ENCODE measurements at places on chromosomes 12 and 14. TPM values are rescaled to one million over a fixed set of nuclear protein-coding genes. Genes with fewer than 3 reads are reported as not detected.

C1QL4 gene
- not detected for total RNA-seq

ARMH4 gene
- 2.3 TPM for total RNA-seq

C12orf50 gene
- total RNA-seq, result not detected

NRIP2 gene
- total RNA-seq, result 4.9 TPM

DIO3 gene
- total RNA-seq, result 4.3 TPM

CLEC4D gene
- total RNA-seq, result 0.56 TPM

DNA sequence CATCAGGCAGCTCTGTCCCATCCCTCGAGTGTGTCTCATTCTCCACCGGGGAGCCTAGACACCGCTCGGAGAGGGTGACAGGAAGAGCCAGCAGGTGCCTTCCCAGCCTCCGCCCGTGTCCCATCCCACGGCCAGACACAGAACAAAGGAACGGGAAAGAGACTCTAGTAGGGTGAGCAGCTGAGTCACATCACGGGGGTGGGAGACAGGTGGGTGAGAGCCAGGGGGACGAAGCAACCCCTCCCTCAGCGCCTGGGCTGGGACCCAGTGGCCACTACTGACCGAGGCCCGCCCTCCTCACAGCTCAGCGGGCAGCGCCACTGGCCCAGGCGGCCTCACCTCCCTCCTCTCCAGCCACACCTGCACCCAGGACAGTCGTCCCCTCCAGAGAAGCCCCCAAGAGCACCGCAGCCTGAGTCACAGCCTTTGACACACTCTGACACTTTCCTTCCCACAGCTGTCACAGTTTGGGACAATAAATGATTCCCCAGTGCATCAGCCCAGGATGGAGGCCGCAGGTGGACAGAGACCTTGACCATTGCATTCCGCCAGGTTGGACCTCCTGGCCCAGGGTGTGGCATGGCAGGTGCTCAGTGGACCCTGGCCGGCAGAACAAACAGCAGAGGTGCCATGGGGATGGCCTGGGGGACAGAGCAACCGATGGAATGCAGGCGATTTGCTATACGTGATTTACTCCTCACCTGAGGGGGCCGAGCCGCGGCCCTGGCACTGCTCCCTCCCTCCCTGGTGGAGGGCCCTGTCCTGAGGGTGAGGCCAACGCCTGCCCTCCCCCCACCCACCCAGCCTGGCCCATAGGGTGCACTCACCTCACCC is 45.4 kb upstream of the GALNT9 start:
- no peak for DNase-seq

DNA sequence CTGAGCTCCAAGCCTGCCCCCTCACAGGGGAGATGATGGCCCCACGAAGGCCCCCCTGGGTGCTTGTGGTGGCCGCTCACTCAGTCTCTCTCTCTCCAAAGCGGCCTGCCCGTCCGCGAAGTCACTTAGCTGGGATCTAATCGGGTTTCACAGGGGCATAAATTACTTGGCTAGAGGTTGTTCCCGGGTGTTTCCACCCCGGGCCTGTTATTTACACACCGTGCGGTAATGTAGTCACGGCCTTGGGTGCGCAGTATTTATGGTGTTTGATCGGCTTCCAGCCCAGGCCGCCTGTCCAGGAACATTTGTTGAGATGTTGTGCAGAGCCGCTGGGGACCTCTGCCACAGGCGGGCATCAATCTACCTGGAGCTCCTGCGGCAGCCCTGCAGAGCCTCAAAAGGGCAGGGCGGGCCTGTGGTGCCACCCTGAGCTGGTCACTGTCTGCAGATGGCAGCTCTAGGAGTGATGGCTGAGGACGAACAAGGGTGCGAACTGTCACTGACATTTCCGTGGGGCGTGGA is 91.2 kb downstream of the KIF26A start:
- DNase-seq, result no peak

GRCh38 chr14:20470603-20470901 is 1.3 kb downstream of the PNP start:
- no peak for DNase-seq

- no peak for DNase-seq
These were observed 29.8 kb downstream of the GPATCH2L start for GRCh38 chr14:76181546-76181945.

- DNase-seq, result no peak
These were observed 271.2 kb upstream of the NAV3 start for GRCh38 chr12:77559400-77560074.

GRCh38 chr12:26269562-26270284 is 74.3 kb downstream of the SSPN start:
- DNase-seq, result no peak

DNA sequence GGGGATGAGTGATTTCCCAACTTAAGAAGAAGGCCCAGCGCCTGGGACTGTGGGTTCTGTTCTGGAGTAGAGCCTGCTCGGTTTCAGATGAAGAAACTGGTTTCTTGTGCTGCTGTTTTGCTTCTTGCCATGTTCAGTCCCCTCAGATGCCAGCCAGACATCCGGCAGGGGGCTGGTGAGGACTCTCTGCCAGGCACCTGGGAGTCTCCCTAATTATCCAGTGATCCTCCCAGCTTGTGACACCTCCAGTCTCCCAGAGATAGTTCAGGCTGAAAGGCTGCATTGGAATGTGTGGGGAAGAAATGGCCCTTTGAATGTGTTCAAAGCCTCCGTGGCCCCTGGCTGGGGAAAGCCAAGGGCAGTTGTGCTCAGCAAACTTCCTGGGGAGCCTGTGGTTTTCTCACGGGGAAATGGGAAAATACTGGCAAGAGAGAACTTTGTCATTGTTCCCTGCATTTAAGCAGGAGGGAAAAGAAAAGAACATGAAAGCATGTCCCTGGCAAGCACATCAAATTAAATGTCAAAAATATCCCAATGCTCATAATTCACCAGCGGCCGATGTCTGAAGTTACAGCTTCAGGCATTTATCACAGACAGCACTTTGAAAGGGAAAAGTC is 8.5 kb upstream of the SERPINA12 start:
- no peak for DNase-seq

GRCh38 chr12:88418856-88419497 is 161.3 kb downstream of the KITLG start:
- DNase-seq, result no peak

- no peak for DNase-seq
These were observed 70.9 kb downstream of the MON2 start for GRCh38 chr12:62537551-62537950.

- DNase-seq, result no peak
These were observed 454.1 kb downstream of the PCNX1 start for GRCh38 chr14:71361336-71361735.

DNA sequence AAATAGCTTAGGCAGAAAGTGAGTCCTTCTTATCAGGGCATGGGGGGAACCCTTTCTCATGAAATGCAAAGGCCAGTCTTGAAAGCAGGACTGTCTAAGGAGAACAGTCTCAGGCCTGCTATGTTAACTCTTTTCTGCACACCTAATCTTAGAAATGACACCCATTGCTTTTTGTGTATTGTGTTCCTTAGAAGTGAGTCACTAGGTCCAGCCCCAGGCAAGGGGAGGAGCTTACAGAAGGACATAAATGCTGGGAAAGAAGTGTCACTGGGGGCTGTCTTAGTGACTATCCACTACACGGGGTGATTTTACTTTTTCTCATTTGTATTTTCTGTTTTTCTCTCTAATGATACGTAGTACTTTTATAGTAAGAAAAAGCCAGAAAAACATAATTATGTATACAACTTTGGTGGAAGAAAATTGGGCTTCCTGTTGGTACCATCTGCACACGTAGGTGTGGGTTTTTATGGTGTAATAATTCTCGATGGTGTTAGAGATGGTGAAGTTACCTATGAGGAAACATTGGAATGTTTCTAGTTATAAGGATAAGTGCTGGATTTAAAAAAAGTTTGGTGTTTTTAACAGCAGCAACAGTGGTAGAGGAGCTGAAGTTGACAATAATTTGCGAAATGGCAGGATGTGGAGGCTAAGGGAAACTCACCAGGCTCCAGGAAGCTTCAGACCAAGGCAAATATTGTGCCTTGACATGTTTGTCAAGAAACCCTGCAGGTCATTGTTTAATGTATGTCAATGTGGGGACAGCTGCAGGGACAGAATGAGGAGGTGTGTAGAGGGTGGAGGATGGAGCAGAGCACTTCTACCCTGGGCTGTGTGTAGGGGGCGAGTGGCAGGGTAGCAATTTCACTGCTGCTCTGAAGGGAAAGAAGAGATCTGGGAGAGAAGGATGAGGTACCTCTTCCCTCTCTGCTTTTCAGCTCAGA is 214.9 kb downstream of the KTN1 start:
- DNase-seq, result no peak

- no peak for DNase-seq
These were observed 12.9 kb downstream of the BCL11B start for GRCh38 chr14:99258876-99259726.

- no peak for DNase-seq
These were observed 21.9 kb upstream of the PTGR2 start for GRCh38 chr14:73829526-73830431.

- no peak for DNase-seq
These were observed 17.7 kb downstream of the PSMC1 start for GRCh38 chr14:90274019-90274418.

DNA sequence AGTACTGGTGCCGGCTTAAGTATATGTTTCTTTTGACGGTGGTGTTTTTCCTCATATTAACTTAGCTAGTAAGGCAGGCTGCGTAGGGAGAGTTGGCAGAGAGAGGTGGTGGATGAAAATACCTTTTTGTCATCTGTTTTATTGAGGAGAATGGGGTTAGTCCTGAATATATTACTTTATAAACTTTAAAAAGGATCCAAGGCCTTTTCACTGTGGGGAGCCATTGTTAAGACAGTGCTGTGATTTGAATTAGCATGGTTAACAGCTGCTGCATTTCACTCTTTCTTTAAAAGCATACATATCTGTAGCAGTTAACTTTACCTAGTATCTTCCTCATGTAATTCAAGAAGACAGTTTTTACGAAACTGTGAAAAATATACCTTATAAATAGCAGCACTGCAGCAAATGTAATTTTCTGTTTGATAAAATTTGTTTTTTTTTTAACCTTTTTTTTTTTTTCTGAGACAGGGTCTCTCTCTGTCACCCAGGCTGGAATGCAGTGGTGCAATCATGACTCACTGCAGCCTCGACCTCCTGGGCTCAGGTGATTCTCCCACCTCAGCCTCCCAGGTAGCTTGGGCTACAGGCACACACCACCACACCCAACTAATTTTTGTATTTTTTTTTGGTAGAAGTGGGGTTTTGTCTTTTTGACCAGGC is 57.1 kb downstream of the AEBP2 start:
- no peak for DNase-seq

GRCh38 chr12:83666690-83667089 is 980.0 kb downstream of the TMTC2 start:
- no peak for DNase-seq

- DNase-seq, result no peak
These were observed 162.2 kb upstream of the EGLN3 start for GRCh38 chr14:34113005-34113511.

GRCh38 chr12:58513301-58513834 is 406.9 kb downstream of the LRIG3 start:
- DNase-seq, result no peak

Measured in omental fat pad (tissue), 4 donors.